Stimulated activated CD8-positive, alpha-beta memory T cell treated with anti-CD3 and anti-CD28 coated beads, Interleukin-12 subunit alpha, Interleukin-12 subunit beta, amount 100 ng/mL, for 1 hour (primary cell): ENCODE measurements at places on chromosomes 7 and 10.

GRCh38 chr7:151696721-151697514 lies 177.2 kb upstream of the RHEB start:
- DNase-seq, result no peak

- no peak for DNase-seq
These were observed 13.0 kb downstream of the ADCYAP1R1 start for GRCh38 chr7:31065021-31065593.

DNA sequence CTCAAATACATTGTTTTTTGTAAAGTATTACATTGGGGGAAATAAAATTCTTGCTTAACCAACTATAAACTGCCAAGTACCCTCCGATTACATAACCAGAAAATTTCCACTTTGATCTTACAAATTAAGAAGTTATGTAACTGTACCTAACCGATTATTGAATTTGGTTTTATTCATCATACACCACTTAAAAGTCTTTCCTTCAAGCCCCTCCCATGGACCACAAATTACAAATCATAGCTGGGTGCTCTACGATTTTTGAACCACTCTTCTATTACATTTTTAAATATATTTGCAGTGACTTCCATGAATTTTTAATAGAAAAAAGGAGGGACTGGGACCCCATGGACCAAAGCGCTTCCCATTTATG lies 630 bp downstream of the ZNF680 start:
- no peak for DNase-seq

GRCh38 chr10:126906704-126907422 lies 1.6 kb downstream of the DOCK1 start:
- DNase-seq, result no peak

- DNase-seq, result no peak
These were observed at the start of gene TACC2 for GRCh38 chr10:121988361-121989324. Gene TACC2 (plus strand): TSS chr10:121989163. CDS start chr10:122021982, 32,819 bp downstream.

DNA sequence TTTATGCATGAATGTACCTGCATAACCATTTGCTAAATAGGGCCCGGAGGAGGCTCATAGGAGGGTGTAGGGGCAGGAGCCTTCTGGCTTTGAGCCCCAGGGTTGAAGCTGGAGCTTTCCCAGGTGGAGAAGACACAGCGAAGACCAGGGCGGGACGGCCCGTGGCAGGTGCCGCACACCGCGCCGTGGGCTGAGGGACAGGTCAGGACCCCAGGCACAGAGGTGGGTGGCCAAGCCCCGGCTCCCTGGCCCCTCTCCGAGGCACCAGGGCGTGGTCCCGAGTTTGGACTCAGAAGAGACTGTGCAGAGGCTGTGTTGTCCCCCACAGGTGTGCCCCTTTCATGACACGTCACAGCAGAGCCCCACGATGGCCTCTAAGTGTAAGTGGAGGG lies 56.5 kb downstream of the PWWP2B start:
- no peak for DNase-seq

- DNase-seq, result peak; percentile 28
These were observed 10.4 kb downstream of the NUB1 start for GRCh38 chr7:151351967-151352366.

- DNase-seq, result no peak
These were observed 16.5 kb downstream of the GATA3 start for GRCh38 chr10:8071006-8071405.

GRCh38 chr7:2281541-2281940 lies 32.7 kb downstream of the SNX8 start:
- no peak for DNase-seq

DNA sequence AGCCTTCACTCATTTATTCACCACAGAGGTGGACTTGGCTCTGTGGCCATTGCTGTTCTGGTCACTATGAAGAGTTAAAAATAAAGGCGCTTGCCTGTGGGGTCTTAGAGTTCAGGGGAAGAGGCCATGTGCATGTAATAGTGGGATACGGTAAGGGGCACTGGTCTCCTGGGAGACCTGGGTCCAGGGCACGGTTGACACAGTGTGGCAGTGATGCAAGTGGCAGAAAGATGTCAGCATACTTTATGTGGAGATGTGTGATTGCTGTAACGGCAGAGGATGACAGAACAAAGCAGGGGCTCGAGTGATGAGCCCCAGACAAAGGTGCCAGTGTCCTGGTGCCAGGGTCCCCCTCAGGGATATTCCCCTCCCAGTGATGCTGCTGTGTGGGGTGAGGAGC lies 8.6 kb downstream of the ZSCAN25 start:
- no peak for DNase-seq

DNA sequence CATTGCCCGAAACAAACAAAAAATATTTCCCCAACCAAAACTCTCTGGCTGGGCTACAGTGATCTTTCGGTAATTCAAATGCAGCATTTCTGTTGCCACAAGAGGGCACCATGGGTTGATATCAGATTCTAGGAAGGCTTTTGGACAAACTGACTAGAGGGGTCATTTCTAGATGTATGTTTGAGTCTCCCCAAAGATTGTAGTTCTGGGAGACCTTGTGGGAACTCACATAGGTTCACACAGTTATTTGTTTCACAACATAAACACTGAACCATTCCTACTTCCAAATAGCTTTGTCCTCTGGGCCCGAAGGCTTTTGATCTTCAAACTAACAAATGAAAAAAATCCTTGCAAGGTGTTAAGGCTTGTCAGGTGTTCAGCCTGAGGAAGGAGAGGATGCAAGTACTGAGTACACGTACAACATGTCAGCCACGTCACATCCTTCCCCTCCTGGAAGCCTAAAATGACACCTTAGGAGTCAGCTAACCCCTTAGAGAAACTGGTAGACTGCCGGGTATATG lies 37.0 kb upstream of the IL15RA start:
- DNase-seq, result peak; percentile 42

DNA sequence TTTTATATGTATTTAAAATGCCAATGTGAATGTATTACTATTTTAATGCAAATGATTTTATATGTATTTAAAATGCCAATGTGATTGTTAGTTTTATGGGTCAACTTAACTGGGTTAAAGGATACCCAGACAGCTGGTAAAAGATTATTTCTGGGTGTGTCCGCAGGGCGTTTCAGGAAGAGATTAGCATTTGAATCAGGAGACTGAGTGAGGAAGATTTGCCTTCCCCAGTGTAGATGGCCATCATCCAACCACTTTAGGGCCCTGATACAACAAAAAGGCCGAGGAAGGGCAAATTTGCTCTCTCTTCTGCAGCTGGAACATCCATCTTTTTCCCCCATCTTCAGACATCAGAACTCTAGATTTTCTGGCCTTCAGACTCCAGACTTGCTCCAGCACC lies 116.2 kb downstream of the BAMBI start:
- no peak for DNase-seq

DNA sequence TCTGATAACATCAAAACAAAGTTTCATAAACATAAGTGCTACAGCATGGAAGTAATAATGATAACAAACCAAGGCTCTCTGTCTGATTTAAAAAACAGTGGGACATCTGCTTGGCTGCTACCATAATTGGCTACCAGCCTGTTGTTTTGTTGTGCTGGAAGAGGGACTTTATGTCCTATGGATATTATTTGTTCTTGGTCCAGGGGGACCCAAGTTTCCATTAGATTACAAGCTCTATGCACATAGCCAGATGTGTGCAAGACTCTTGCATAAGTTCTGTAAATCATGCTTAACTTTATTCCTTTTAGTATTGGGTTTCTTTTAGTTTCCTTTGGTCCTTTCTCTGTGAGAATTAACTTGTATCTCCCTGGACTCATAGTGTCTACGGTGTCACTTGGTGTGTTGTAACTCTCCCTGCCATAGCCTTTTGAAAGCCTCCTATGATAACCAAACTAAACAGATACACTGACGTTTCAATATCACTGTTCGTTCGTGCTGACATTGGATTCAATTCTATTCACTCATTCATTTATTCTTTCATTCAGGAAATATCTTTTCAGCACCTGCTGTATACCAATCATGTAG lies 41.4 kb upstream of the CD36 start:
- DNase-seq, result no peak

DNA sequence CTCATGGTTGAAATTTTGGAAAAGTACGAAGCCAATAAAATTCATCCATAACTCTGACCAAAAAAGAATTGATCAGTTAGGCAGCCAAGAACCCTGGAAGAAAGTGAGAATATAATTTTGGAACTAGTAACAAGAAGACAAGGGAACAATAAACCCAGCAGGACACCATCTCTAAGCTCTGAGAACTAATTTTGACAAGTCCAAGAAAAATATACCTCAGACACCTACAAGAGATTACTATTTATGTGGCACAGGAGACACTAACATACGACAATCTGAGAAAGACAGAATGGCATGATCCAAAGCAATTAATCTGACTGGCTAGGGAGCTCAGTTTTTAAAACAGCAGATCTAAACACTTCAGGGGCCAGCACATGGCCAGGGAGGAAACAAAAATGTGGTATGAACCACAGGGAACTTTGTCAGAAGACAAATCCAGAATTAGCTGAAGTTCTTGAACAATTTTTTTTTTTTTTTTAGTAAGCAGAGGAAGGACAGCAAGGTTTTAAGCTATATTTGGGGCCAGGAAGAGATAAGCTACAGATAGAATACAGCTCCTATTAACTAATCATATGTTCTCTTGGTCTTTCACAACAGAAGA lies 38.9 kb downstream of the PARD3 start:
- no peak for DNase-seq

GRCh38 chr7:37916673-37917660 lies at the start of gene SFRP4:
Gene SFRP4 (minus strand): TSS chr7:37916817. CDS start chr7:37916537, 280 bp downstream.
- DNase-seq, result no peak

DNA sequence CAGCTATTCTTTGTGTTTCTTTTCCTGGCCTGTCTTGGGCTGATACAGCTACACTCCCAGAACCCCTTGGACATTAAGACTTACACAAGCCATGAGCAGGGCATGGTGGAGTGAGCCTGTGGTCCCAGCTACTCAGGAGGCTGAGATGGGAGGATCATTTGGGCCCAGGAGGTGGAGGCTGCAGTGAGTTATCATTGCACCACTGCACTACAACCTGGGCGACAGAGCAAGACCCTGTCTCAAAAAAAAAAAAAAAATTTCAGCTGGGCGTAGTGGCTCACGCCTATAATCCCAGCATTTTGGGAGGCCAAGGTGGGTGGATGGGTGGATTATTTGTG lies 13.6 kb upstream of the FOXK1 start:
- no peak for DNase-seq

DNA sequence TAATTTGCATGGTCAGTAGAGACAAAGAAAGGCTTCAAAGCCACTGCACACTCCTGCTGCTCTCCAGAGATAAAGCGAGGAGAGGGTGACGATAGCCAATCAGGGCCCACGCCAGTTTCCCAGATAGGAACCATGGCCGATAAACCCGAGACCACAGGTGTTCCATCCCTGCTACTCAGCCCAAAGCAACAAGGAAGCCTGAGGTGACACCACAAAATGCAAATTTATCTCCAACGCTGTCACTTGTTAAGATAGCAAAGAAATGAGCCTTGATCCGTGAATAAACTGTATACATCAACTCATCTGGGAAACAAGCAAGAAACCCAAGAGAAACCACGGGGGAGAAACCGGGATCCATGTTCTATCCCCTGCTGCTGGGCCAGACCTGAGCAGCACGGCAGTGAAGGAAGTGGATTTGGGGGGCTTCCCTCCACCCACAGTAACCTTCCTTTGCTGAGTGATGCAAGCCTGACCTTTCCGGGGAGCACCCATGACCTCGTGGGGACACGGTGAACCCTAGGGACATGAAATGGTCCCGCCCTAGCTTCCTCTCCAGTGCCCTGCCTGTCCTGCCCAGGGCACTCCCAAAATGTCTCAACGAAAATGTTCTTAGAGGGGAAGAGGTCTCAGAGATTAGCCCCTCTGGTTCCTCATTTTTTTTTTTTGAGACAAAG lies 164.6 kb downstream of the PTPRN2 start:
- no peak for DNase-seq

GRCh38 chr7:7719236-7719635 lies 829 bp upstream of the RPA3 start:
- DNase-seq, result no peak

GRCh38 chr10:101686133-101686925 lies 8.6 kb downstream of the FBXW4 start:
- DNase-seq, result no peak

DNA sequence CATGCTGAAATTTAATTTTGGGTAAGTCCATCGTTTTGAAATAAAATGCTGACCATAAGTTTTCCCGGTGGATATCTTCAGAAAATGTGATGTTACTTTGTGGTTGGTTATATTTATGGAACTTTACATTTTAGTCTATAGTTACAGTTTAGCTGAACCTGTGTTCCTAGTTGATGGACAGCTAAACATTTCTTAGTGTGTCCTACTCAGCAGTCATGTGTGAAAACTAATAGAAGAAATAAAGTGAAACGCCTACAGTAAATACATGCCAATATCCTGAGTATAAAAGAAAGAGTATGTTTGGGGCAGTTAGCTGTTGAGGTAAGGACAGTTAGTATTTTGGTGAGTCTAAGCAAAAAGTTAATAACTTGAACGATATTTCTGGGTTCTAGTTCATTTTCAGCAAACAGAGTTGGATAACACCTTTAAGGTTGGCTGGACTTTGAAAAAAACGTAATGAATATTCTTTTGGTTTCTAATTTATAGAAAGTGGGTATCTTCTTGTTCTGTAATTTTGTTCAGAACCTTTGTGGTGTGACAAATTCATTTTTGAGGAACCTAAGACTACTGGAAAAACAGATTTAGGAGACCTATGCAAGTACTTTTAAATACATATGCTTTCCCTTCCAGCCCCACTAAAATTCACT lies 28.7 kb downstream of the LCOR start:
- DNase-seq, result no peak

DNA sequence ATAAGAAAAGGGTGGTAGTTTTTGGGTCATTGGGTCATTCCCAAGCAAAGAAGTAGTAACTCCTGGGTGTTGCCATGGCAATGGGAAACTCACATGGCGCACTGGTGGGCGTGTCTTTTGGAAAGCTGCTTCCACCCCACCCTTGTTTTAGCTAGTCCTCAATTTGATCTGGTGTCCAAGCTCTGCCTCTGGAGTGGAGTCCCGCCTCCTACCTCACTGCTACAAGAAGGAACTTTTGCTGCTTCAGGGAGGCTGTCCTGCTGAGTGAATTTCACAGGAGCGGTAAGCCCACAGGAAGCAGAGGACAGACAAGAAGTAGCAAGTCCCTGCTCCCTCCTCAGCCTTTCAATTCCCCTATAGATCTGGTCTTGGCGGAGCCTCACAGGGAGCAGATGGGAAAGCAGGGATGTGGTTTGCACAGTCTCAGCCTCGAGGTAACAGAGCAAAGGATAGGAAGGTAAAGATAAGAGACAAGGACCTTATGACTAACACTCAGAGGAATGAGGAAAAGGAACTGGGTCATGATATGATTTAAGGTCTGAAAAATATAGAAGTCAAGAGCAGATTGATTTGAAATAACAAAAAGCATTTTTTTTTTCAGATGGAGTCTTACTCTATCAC lies 700.3 kb downstream of the TNS3 start:
- no peak for DNase-seq

GRCh38 chr10:72593963-72594362 lies 31.9 kb downstream of the MICU1 start:
- DNase-seq, result no peak

GRCh38 chr7:45919993-45920459 lies 1.0 kb downstream of the IGFBP3 start:
- no peak for DNase-seq

GRCh38 chr10:130046591-130046990 lies 64.0 kb downstream of the C10orf143 start:
- DNase-seq, result no peak
